ENCODE measurements at places on chromosomes 2 and 18. TPM values are rescaled to one million over a fixed set of nuclear protein-coding genes. Genes with fewer than 3 reads are reported as not detected.

DNA sequence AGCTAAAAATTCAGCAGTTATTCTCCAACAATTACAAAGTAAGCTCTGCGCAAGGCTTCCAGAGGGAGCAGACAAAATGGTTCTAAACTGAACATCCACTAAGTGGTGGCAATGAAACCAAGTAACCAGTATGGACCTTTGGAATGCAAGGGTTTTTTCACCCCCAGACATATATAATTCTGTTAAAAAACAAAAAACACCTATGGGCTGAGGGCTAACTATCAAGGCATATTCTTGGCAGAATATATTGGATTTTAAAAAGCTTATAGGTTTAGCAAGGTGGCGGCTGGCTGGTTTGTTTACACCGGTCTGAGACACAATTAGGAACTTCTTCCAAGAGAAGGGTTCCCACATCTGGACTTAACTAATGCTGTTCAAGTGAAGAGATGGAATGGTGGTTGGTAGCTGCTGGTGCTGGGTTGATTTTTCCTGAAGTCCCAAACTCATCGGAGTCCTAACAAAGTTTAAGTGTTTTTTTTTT lies 2.8 kb downstream of the ZFP36L2 start:
- DNase-seq = peak; percentile 44

GRCh38 chr2:111523009-111523408 lies 361.0 kb downstream of the ANAPC1 start:
- DNase-seq = no peak

GRCh38 chr2:6854416-6854815 lies 11.3 kb downstream of the CMPK2 start:
- no peak for DNase-seq

The SIX3 gene
- total RNA-seq = not detected

The STARD6 gene
- not detected for total RNA-seq
